Gastroesophageal sphincter (tissue), 4 donors: ENCODE measurements at places on chromosomes 2 and 18. TPM values are rescaled to one million over a fixed set of nuclear protein-coding genes. Genes with fewer than 3 reads are reported as not detected.

DNA sequence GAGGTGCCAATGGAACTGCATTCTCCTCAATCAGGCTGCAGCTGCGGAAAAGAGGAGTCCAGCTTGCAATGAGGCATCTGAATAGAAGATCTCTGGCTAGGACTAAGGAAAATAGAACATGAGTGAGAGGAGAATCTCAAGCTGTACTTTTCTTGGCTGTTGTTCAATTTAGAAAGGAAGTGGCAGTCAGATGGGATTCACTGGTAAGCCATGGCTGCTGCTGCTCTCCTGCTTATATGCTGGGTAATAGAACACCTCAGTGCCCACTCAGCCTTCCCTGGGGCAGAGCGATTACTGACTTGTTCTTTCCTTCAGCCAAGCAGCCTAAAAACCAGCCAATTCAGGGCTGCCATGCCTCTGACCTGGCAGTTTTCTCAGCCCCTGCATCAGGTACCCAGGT, 17.6 kb upstream of the CHST9 start:
- no peak for ATAC-seq

GRCh38 chr2:127066942-127067341, 40.0 kb downstream of the BIN1 start:
- peak; percentile 41 for ATAC-seq

TMEM17 gene
- total RNA-seq = 2.7 TPM

TLX2 gene
- total RNA-seq = 0.94 TPM

DNA sequence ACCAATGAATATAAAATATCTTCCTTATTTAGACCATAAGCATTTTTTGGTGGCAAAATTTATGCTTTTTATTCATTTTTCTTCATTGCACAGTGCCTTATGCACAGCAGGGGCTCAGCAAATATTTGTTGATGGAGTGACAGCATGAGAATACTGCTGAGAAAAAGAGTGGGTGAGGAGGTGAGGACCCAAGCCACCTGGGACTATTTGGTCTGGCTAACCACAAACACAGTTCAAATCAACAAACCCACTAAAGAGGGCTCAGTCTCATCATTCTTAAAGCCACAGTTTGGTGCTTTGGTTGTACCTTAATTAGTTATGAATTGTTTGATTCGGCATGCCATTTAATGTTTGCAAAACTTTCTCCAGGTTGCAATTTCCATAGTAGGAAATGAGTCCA, 183.5 kb upstream of the ZNF521 start:
- ATAC-seq = no peak
